ENCODE measurements at places on chromosomes 11 and 22. TPM values are rescaled to one million over a fixed set of nuclear protein-coding genes. Genes with fewer than 3 reads are reported as not detected.
A peak's percentile ranks its signal among the peaks of the same experiment; 100 is the strongest.

- DNase-seq, result no peak
Observed at GRCh38 chr11:22554221-22554620, 71.4 kb downstream of the FANCF start.

DNA sequence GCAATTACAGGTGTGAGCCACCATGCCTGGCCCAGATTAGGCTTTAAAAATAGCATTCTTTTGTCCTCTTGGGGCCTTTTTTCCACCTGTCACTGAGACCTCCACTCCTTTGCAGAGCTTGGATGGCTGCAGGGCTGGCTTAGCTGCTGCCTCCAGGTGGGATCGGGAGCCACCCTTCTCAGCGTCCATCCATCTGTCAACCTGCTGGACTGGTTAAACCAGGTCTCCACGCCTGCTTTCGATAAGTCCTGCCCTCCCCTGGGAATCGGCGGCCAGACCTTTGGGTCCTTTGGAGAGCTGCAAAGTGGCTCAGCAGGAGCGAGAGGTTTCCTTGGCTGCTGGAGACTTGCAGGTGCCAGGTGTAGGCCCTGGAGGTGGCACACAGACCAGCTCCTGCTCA is 23.4 kb upstream of the GRAMD4 start:
- DNase-seq, result no peak

SLC22A12 gene
- not detected for total RNA-seq

DNA sequence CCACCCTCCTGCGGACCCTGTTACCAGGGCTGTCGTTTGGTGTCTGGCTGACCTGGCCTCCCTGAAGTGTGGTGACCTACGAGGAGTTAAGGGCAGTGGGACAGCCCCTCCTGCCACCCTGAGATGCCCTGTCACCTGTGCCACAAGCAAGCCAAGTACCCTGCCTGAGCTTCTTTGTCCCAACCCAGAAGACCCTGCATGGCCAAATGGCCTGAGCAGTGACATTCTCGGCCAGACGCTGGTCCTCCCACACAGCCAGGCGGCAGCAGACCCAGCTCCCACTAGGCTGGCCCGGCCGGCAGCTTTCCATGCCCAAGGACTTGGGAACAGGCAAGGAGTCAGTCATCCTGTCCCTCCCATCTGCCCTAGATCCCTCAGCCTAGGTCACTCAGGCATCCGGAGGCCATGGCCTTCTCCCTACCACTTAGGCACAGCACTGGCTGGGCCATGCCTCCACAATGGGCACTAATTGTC is 7.6 kb downstream of the ARVCF start:
- no peak for DNase-seq

GRCh38 chr11:125313271-125314219 is 149.0 kb downstream of the PKNOX2 start:
- DNase-seq, result no peak

DNA sequence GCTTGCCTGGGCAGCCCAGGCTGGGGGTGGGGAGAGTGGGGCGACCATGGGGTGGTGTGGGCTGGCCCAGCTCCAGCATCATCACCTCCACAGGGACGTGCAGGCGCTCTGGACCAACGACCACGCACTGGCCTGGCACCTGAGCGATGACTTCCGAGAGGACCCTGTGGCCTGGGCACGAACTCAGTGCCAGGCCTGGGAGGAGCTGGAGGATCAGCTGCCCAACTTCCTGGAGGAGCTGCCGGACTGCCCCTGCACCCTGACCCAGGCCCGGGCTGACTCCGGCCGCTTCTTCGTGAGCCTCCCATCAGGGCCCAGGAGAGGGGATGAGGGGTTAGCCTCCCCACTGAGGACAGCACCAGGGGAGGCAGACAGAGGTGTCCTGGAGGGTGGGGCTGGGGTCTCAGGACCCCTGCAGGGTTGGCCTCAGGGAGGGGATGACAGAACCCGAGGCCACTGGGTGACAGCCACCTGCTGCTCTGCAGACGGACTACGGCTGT is 3.8 kb downstream of the SUSD2 start:
- no peak for DNase-seq

HORMAD2 gene
- not detected for total RNA-seq

DNA sequence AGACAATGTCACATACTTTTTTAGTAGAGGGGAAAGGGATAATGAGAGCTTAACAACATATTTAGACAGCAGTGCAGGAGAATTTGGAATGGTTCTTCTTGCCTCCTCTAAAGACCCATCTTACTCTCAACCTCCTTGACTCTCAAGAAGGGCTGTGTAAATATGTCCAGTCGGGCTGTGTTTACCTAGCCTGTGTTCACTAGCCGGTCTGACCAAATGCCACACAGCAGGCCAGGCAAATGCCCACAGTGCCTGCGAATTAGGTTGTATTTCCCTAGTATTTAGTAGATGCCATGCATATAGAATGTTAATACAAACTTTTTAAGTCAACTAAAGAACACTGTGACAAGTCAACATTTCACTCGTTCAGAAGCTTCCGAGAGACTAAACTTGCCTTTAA is 51.4 kb upstream of the MTMR2 start:
- no peak for DNase-seq

DNA sequence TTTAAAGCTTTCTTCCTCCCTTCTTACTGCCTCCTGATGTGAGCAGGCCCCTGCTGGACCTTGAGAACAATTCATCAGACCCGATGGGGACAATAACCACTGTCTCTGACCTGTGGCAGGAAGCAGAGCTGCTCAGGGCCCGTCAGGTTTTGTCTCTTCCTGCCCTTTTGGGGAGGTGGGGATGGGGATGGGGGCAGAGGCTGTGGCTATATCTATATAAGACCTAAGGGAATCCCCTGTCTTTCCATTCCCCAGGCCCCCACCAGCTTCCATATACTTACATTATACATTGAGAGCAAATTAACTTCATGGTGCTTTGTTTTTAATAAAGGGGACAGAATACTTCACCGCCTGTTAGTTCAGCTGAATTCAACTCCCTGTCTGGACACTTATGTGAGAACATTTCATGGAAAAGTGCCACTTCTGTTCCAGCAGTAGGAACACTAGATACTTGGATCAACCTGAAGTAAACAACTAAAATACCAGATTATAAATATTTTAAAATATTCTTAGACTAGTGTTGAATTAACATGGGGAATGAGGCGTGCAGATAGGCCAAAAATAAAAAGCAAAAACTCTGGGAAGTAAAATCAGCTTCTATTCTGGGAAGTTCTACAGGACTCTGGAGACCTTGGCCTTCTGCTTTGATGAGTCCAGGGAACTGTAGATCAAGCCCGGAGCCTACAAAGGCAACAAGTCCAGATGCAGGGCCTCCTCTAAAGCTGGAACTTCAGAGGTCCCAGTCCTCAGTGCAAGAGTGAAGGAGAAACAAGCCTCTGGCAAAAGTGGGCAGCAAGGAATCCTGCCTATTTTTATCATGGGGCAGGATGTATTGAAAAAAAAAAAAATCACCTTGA is 11.1 kb downstream of the ZP1 start:
- DNase-seq, result no peak

ARHGAP8 gene
- not detected for total RNA-seq

DNA sequence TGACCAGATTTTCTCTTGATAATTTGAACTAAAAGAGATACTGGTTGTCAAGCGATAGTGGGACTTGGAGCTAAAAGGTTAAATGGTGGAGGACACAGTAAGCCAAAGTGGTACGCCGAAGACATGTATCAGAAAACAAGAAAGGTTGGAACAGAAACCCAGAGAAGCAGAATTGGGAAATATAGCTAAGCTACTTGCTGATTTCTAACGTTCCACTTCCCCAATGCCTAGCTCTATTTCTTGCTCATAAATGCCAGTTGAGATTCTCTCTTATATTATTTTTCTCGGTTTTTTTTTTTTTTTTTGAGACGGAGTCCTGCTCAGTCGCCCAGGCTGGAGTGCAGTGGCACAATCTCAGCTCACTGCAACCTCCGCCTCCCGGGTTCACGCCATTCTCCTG is 12.7 kb downstream of the TMEM41B start:
- no peak for DNase-seq

DNA sequence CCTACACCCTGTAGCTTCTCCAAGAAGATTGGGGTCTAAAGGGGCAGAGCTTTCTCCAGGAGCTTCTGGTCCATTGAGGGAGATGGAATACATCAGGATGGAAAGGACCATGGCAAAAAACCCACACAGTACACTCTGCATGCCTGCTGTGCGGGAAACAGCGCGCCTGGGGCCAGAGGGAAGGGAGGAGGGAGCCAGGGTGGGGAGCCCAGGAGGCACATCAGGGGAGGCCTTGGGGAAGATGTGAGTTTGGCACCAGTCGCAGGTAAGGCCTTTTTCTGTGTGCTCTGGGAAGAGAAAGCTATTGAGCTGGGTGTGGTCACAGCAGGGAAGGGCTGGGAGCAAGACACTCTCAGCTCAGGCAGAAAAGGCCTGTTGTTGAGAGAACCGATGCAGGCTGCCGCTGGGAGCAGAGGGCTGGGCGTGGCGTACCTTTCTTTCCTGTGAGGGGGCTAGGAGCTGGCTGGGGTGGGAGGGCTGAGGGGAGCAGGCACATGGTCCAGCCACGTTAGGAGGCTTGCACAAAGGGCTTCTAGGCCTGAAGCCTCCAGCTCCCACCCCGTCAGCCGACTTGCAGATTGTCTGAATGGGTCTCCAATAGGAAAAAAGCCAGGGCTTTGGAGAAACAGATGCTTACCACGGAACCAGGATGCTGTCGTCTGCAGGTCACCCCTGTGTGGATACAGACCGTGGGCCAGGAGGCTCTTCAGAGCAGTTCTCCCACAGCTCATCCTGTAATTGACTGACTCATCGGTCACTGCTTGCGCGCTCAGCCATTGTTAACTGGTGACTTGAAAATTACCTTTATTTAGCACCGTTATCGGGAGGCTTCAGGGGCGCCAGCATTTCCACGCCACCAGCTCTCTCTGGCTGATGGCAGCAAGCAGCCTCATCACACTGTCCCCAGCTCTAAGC is 237.3 kb downstream of the ST3GAL4 start:
- no peak for DNase-seq

GRCh38 chr22:49008682-49009235 is 818.9 kb downstream of the BRD1 start:
- peak; percentile 7 for DNase-seq

MRGPRX3 gene
- not detected for total RNA-seq

GRCh38 chr11:9858218-9858617 is 194.3 kb downstream of the SWAP70 start:
- DNase-seq, result no peak

RIBC2 gene
- total RNA-seq, result not detected

DNA sequence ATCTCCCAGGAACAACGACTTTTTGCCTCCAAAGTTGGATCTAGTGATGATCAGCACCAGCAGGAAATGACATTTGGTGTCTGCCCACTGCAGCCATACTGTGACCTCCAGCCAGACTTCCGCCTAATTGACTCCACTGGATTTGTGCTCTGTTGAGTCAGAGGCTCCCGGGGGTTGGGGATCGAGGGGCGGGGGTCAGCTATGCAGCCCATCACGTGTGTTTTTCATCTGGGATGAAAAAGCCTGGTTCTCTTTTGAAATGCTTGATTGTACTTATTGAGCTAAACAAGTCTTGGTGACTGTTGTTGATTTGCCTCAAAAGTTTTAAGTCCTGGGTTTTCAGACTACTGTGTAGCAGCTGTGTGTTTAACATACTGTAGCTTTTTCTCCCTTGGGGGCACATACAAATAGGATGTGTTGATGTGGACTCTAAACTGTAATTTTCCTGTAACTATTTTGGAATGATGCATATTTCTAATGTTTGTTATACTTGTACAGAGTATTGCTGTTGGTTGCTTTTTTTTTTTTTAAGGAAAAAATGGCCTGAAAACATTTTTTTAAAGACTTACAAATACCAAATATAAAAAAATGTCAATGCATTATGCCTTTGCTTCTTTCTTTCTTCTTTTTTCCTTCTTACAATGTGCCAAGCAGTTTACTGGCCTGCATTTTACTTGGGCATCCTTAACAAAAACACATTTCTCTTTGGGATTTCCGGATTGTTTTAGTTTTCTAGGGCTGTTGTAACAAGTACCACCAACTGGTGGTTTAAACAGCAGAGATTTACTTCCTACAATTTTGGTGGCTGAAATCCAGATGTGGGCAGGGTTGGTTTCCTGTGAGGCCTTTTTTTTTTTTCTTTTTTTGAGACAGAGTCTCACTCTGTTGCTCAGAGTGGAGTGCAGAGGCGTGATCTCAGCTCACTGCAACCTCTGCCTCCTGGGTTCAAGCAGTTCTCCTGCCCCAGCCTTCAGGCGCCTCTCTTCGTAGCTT is 46.1 kb upstream of the OR4B1 start:
- no peak for DNase-seq

- no peak for DNase-seq
Observed at GRCh38 chr11:95084509-95084908, 5.1 kb upstream of the ENDOD1 start.

OR2AG2 gene
- 0.43 TPM for total RNA-seq

GRCh38 chr22:21791635-21792625 is 56.3 kb upstream of the YPEL1 start:
- no peak for DNase-seq

DNA sequence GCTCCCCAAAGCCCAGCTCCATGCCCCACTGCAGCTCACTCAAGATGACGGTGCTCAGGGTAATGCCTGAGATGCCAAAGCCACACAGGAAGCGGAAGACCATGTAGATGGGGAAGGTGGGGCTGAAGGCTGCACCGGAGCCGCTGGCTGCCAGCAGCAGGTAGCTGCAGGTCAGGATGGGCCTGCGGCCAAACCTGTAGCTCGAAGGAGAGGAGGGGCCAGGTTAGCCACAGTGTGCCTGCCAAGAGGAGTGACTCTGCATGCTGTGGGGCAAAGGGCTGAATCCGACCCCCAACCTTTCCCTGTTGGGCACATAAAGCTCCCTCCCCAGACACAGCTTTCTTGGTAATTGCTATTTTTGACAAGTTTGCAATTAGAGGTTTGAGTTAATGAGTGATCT is 14.9 kb upstream of the SLC22A6 start:
- DNase-seq, result no peak

DNA sequence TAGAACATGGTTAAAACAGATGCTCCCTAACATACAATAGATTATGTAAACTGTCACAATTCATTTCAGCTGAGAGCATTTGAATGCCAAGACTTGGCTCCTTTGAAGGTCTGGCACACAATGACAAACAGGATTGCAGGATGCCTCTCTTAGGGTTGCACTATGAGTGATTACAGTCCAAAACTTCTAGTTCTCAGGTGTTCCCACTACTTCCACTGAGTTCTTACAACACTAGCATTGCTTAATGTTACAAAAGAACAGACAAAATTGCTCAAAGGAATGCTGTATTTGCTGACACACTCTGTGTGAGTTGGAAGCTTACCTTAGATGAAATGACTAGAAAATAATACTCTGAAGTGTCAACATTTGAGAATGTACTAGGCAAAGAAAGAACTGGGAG is 2413.8 kb upstream of the RAG2 start:
- no peak for DNase-seq

- DNase-seq, result no peak
Observed at GRCh38 chr11:95915051-95915450, 8.9 kb downstream of the MTMR2 start.
